ENCODE measurements at places on chromosomes 16 and 17.
A peak's percentile ranks its signal among the peaks of the same experiment; 100 is the strongest.

DNA sequence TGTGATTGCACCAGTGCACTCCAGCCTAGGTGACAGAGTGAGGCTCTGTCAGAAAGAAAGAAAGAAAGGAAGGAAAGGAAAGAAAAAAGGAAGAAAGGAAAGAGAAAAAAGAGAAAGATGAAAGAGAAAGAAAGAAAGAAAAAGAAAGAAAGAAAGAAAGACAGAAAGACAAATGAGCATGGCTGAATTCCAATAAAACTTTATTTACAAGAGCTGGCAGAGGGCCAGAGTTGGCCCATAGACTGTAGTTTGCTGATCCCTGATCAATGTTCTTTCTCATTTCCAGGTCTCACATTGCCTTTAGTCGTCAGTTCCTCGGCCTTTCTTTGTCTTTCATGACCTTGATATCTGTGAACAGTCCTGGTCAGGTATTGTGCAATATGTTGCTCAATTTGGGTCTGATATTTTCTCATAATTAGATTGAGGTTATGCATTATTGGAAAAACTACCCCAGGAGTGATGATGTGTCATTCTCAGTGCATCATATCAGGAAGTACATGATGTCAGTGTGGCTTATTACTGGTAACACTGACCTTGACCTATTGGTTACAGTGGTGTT is 68.5 kb upstream of the MED9 start:
- DNase-seq, result no peak

- no peak for DNase-seq
Observed at GRCh38 chr16:85166281-85166680, 54.0 kb upstream of the CIBAR2 start.

DNA sequence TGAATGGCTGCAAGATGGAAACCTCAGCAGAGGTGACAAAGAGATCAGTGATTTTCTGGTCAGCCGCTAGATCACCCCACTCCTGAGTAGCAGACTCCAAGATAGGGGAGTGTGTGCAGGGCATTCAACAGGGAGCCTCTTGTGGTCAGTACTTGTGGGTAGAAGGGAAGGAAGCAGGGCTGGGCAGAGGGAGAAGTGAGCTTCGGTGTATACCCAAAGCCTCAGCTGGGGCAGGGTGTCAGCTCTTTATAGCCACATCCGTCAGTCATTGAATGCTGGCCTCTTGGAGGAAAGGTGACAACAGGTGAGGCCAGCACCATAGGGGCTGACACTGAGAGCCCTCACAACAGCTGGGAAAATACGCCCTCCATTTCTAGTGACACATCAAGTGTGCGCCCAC is 2.2 kb upstream of the SLC12A3 start:
- DNase-seq, result no peak

- no peak for DNase-seq
Observed at GRCh38 chr16:84138824-84139627, 6.0 kb downstream of the HSDL1 start.

GRCh38 chr16:58243528-58244004 is 45.7 kb upstream of the CSNK2A2 start:
- no peak for DNase-seq

- no peak for DNase-seq
Observed at GRCh38 chr16:27977966-27978365, 85.5 kb downstream of the GSG1L start.

GRCh38 chr17:67336859-67337258 is 29.5 kb downstream of the PSMD12 start:
- no peak for DNase-seq

DNA sequence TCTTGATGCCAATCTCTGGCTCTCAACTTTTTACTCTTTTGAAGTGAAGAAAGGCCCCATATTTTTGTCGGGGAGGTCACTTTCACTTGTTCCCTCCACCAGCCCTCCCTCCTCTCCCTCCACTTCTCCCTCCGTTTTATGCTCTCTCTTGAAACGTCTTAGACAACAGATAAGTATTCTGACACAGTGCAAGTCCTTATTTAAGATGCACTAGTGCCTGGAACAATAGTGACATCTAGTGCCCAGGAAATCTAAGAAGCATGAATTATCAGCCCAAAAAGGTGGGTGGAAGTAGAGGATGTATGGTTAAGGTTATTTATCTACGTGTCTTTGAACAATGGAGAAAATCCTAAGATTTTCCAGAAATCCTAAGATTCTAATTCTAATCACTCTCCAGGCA is 17.9 kb downstream of the PSME3IP1 start:
- DNase-seq, result no peak

DNA sequence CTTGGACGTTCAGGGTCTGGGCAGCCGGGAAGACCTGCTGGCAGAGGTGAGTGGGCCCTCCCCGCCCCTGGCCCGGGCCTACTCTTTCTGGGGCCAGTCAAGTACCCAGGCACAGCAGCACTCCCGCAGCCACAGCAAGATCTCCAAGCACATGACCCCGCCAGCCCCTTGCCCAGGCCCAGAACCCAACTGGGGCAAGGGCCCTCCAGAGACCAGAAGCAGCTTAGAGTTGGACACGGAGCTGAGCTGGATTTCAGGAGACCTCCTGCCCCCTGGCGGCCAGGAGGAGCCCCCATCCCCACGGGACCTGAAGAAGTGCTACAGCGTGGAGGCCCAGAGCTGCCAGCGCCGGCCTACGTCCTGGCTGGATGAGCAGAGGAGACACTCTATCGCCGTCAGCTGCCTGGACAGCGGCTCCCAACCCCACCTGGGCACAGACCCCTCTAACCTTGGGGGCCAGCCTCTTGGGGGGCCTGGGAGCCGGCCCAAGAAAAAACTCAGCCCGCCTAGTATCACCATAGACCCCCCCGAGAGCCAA is 8.6 kb upstream of the ABCC3 start:
- peak; percentile 15 for DNase-seq

Data from activated naive CD4-positive, alpha-beta T cell (primary cell).